ENCODE measurements at places on chromosomes 4 and X. TPM values are rescaled to one million over a fixed set of nuclear protein-coding genes. Genes with fewer than 3 reads are reported as not detected.

The PRSS12 gene
- 15.2 TPM for total RNA-seq

The MAGEC1 gene
- total RNA-seq, result not detected

The PDE6B gene
- 6.9 TPM for total RNA-seq

The HPGDS gene
- not detected for total RNA-seq

The PSAPL1 gene
- not detected for total RNA-seq

The PDGFC gene
- total RNA-seq, result 0.97 TPM

The EMCN gene
- 62.5 TPM for total RNA-seq

The PCDH7 gene
- under 0.01 TPM for total RNA-seq

The SLC10A4 gene
- 0.06 TPM for total RNA-seq

The RIBC1 gene
- 0.16 TPM for total RNA-seq

The EDA2R gene
- total RNA-seq, result 1.8 TPM

The CSN1S1 gene
- total RNA-seq, result not detected

The SPANXA2 gene
- total RNA-seq, result not detected

The MAGIX gene
- 0.32 TPM for total RNA-seq

The TCEAL8 gene
- 63.6 TPM for total RNA-seq

The STK32B gene
- 29.6 TPM for total RNA-seq

The TAF7L gene
- 0.13 TPM for total RNA-seq

The PROM1 gene
- total RNA-seq, result under 0.01 TPM

The RGN gene
- total RNA-seq, result under 0.01 TPM

The TMPRSS11F gene
- total RNA-seq, result not detected

The ALB gene
- not detected for total RNA-seq

The DGAT2L6 gene
- 0.16 TPM for total RNA-seq

The PFKFB1 gene
- total RNA-seq, result not detected

The RNF175 gene
- 0.06 TPM for total RNA-seq

The F8A2 gene
- total RNA-seq, result not detected

The DNAAF6 gene
- total RNA-seq, result not detected

The NCAPG gene
- total RNA-seq, result 34.2 TPM

The ATP2B3 gene
- not detected for total RNA-seq

The CENPVL1 gene
- not detected for total RNA-seq

The SNCA gene
- total RNA-seq, result 49.5 TPM

The KLHL13 gene
- total RNA-seq, result 0.82 TPM

The UFSP2 gene
- total RNA-seq, result 33.7 TPM

The RAB39B gene
- under 0.01 TPM for total RNA-seq

The KLKB1 gene
- 0.06 TPM for total RNA-seq

The ADAMTS3 gene
- total RNA-seq, result 2.7 TPM

The KIT gene
- 7.4 TPM for total RNA-seq

The FREM3 gene
- total RNA-seq, result 0.76 TPM

The BMPR1B gene
- total RNA-seq, result 0.19 TPM

The LNX1 gene
- 1.6 TPM for total RNA-seq

The CD38 gene
- 5.3 TPM for total RNA-seq

The SHISA3 gene
- 5.0 TPM for total RNA-seq

The NMU gene
- total RNA-seq, result not detected

The ARMCX4 gene
- total RNA-seq, result 9.9 TPM

The FAM9A gene
- not detected for total RNA-seq

The ARMCX2 gene
- total RNA-seq, result 66.4 TPM

The POU4F2 gene
- total RNA-seq, result not detected

The GJB1 gene
- total RNA-seq, result not detected

The TRIM75 gene
- not detected for total RNA-seq
